Pons (tissue), 1 donor: ENCODE measurements at places on chromosomes 11 and 22.

DNA sequence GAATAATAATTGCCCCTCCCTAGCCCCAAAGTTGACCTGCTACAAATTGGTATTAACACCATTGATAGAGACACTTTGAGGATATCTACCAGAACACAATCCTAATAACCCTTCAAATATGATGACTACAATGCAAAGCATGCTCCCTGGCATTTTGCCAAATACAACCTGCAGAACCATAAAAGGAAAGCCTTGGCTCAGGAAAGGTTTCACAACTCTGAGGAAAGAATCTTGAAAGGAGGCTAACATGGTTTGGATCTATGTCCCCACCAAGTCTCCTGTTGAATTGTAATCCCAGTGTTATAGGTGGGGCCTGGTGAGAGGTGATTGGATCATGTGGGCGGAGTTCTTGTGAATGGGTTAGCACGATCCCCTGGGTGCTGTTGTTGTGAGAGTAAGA, 140.4 kb upstream of the ARHGAP42 start:
- DNase-seq, result no peak

DNA sequence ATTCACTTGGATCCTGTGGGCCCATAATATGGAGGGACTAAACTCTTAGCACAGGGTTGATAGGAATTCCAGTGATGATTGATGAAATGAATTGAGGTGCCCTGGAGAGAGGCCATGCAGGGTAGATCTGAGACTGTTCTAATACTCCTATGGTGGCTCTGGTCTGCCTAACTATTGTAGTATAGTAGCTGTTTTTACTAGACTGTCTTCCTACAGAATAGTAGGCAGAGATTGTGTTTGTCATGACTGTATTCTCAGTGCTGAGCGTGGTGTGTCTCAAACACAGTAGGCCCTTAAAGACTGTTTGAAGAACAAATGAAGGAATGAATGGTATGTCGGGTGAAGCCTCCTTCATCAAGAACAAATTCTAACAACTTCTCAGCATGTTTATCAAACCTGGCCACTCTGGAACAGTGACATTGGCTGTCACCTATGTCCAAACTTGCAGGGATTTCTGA, 107.0 kb upstream of the SESN3 start:
- peak; percentile 16 for DNase-seq

DNA sequence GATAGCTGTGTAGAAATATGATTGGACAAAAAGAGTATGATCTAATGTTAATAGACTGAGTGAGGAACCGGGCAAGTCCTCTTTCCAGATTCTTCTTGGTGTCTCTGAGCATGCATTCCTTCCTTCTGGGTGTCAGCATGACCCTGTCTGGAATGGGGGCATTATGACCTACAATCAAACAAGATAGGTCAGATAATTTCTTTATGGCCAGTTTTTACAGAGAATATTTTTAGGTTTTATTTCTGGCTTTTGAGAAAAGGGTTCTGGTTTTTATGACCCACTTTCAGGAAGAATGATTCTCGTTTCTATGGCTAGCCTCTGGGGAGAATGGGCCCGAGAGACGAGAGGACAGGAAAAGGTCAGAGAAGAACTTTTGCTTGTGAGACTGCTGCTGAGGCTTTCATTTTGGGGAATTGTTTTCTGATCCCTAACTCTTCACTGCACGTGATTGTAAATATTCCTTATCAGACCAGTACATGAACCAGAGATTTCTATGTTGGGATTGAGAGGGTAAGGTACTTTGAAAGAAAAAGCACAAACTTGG, 383.8 kb downstream of the AASDHPPT start:
- no peak for DNase-seq

- no peak for DNase-seq
Measured at GRCh38 chr11:107493117-107493516, 35.5 kb upstream of the CWF19L2 start.

GRCh38 chr22:35177811-35178210, 79.5 kb upstream of the HMGXB4 start:
- no peak for DNase-seq
